Renal cortex interstitium (tissue), 15 donors: ENCODE measurements at places on chromosomes 1 and 21.

DNA sequence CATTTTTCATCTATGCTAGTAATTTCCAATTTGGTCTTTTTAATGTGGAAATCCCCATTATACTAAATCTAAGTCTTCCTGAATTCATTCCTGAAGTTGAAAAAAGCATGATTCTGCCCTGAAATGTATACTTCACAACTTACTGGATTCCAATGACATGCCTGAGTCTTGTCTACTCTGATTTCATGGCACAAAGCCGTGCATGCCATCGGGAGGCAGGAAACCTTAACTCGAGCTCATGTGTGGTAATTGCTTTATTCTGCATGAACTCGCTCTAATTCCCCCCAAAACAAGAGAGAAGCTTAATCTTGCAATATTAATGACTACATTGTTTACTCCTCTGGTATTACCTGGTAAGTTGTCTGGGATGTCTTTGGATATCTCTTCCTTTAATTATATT, 39.6 kb upstream of the PBX1 start:
- no peak for DNase-seq

DNA sequence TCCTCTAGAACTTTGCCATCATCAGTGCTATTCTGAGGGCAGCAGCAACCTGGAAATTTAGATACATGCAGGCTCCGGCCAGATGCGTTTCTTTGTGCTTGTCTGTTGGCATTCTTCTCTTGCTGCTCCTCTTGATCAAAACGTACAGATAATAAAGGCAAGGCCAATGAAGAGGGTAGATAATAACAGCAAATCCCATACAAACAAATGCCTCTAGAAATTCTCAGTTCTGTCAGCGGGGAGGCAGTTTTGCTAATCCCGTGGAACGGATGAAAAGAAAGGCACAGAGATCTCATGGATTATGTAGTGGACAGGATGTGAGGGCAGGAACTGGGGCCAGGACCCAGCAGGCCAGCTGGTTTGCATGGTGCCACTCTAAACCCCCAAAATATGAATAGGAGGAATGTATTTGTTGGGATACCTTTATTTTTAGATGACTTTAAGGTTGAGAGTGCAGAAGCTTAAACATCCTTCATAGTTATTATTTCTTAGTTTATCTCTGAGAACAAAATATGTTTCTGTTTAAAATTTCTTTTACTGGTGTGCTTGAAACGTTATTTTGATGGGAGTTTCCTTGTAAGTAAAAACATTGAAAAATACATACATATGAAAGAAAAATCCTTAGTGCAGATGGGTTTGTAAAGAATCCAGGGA, 1.5 kb downstream of the ITSN1 start:
- DNase-seq = no peak

DNA sequence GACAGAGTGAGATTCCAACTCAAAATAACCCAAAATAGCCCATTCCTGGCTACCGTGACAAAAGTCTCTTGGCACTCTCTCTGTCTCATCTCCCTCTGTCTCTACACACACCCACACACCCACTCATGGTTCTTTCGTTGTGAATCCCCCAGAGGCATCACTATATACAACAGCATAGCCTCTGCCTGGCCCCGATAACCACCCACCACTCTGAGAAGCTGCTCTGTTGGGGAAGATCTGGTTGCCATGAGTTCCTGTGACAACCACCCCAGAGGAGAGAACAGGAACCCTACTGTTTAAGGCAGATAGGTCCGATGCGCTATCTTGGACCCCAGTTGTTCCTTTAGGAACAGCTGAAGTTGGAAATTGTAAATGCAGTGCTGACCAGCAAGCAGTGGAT, 70.4 kb upstream of the LYST start:
- no peak for DNase-seq

DNA sequence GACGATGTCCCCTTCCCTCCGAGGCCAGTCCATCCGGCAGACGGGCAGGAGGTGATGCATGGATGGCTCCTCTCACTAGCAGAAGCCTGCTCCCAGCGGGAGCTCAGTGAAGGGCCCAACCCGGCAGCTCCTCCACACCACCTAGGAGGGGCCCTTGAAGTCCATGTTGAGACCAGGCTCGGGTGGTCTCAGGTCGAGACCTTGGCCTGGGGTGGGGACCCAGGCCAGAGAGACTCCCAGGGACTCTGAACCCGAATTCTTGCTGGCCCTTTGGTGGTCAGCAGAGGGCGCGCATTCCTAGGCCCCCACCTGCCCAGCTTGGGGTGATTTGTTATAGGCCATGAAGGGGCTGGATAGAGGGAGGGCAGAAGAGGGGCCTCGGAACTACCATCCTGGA, 642 bp upstream of the NT5C1A start:
- DNase-seq = no peak

- DNase-seq = no peak
Observed at GRCh38 chr1:107991371-107992066, 26.5 kb upstream of the VAV3 start.

DNA sequence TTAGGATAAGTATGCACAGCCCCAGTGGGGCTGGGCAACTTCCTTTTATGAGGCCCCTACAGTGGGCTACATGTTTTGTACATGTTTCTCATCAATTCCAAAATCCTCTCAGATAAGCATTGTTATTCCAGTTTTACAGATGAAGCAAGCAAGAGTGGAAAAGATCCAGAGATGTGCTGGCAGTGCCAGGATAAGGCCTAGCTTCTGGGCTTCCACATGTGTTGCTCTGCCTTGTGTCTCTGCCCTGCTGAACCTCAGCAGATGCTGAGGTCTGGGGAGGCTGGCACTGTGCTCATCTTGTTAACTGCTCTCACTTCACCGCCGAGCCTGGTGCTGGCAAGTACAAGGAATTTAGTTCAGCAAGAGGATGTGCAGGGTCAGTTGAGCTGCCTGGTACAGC, 202.1 kb downstream of the TRABD2B start:
- no peak for DNase-seq

GRCh38 chr1:27648602-27649305, 13.8 kb upstream of the FGR start:
- DNase-seq = no peak

DNA sequence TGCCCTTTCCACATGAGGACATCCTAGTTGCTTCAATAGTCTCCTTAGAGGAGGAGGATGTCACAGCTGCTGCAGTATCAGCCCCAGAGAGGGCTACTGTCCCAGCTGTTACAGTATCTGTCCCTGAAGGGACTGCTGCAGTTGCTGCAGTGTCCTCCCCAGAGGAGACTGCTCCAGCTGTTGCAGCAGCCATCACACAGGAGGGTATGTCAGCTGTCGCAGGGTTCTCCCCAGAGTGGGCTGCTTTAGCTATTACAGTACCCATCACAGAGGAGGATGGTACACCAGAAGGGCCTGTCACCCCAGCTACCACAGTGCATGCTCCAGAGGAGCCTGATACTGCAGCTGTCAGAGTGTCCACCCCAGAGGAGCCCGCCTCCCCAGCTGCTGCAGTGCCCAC, 78.5 kb upstream of the BMP8A start:
- no peak for DNase-seq

DNA sequence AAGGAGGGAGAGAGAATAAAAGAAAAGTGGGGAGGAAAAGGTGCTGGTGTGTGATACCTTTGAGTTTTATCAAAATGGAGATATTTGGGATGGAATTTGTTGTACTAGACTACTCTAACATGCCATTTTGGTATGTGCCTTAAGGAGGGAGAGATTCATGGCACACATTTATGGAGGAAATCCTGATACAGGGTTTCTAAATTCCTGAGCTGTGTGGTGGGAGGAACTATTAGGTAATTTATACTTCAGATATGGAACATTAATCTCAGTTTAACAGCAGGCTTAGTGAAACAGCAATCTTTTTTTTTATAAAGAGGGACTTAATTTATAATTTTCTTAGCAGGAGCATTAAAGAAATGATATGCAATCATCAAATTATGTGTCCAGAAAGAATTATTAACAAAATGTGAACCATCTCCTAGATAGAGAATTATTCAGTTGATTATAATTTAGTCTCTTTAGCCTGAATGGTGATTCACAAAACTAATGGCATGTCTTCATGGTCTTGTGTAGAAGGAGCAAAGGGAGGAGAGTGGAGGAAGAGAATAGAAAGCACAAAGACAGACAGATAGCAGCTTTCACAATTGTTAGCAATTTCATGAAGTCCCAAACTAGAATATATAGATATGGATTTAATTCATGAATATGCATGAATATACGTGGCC, 301.6 kb downstream of the HLX start:
- peak; percentile 28 for DNase-seq

- no peak for DNase-seq
Observed at GRCh38 chr1:11701551-11701961, 10.0 kb downstream of the DRAXIN start.

DNA sequence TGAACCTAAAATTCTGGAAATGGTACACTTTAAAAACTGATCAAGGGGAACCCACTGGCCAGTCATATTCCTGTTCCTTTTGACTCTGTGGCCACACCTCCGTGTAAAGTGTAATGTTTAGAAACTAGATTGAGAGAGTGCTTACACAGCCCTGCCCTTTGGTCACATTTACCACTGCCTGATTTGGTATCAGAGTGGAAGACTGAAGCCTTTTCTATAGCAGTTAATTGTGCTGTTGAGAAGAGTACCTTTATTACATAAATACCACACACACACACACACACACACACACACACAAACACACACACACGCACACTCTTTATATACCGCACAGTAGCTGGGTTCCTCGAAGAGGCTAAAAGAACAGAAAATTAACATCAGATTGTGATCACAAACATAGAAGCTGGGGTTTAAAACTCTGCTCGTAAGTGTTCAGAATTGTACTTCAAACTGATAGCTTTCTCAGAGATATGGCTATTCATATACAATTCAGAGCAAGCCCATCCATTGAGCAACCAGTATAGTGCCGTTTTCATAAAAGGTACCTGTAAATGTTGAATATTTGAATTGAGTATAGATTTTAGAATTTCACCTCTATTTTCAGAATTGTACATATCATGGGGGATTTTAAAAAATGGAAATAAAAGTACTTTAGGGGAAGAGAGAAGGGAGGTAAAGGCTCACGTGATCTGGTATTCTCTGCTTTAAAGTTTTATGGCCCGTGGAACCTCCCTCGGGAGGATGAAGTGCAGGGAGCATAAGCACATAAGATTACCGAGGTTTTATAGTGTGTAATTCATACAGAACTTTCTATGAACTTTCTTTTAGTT, 37.5 kb downstream of the CAMTA1 start:
- DNase-seq = no peak

GRCh38 chr1:234519506-234519905, 40.5 kb upstream of the TARBP1 start:
- DNase-seq = no peak

DNA sequence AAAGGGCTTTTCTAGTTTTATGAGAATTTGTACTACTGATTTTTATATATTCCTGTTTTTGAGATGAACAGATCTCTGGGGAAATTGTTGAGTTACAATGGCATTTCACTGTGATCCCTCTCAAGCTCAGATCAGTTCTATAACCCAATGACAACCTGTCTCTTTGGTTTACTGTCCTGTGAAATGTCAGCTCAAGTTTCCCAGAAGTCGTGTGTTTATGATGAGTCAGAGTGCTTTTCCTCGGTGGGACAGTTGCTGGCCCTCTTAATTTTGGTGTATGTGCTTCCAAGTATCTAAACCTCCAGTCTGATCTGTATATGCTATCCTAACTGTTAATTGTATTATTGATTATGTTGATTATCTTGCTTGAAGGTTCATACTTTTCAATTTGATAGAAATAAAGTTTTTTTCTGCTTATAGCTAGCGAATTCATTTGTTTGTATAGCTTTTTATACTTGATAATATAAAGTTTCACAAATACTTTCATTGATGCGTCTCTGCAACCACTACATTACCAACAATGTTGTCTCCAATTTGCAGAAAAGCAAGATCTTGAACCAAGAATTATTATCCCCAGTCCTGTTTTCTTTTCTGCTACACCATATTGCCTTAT, 77.5 kb upstream of the DNAJC6 start:
- no peak for DNase-seq

DNA sequence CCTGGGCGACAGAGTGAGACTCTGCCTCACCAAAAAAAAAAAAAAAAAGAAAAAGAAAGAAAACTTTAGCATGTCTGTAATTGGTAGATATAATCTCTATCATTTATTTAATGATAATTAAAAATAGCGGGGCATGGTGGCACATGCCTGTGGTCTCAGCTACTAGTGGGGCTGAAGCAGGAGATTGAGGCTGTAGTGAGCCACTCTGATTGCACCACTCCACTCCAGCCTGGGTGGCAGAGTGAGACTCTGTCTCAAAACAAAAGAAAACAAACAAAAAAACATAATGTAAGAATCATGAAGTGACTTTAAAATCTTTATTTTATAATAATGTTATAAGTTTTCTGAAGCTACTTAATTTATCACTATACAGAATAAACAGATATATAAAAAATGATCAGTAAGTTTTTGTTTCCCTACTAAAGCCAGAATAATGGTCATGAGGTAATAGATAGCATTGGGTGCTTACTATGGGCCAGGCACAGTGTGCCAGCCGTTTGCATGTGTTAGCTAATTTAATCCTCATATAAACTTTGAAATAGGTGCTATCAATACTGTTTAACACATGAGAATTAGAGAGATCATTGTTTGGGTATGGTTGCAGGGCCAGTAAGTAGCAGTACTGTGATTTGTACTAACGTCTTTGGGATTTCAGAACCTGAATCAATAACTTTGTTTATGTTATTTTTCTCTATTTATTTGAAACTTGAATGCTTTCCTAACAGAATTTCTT, 23.8 kb downstream of the CLIC4 start:
- DNase-seq = no peak

- DNase-seq = no peak
Observed at GRCh38 chr1:162772571-162773154, 17.8 kb upstream of the HSD17B7 start.

- DNase-seq = no peak
Observed at GRCh38 chr1:225230483-225230882, 197.4 kb downstream of the LBR start.

GRCh38 chr1:157540852-157541251, 11.5 kb downstream of the FCRL5 start:
- no peak for DNase-seq

DNA sequence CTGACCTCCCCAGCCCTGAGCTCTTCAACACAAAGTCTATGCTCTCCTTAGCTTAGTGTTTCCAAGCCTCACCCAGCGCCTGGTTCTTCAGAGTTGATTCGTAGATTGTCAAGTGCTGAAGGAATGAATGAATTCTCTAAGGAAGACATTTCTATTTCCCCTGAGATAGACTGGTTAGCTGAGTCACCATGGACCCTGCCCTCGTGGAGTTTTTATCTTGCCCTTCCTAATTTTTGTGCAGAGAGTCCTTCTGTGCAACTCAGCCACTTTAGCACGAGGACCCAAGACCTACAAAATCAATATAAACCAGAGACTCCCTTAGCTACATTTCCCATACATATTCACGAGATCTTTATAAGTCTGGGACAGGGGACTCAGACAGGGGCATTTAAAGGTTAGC, 2.6 kb upstream of the CD244 start:
- DNase-seq = no peak

DNA sequence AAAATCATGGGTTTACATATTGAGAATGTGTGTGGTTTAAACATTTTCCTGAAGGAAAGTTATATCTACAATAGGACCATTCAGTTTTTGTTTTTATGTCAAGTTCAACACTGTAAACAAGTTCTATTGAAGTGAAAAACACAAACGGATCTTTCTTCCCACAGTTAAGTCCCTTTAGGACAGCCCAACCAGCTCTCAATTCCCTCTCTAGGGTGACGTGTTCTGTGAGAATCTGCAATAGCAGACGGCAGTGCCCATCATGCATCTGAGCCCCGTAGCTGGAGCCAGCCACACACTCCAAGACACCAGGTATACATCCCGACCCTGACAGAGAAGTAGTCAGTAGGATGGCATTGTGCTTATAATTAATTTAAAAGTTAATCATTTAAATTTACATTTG, 26.3 kb upstream of the IVNS1ABP start:
- no peak for DNase-seq
